ENCODE measurements at places on chromosomes 6 and 20. TPM values are rescaled to one million over a fixed set of nuclear protein-coding genes. Genes with fewer than 3 reads are reported as not detected.

Gene ADA
- 11.5 TPM for total RNA-seq

Gene IMPG1
- total RNA-seq, result not detected

Gene DEFB112
- not detected for total RNA-seq

Gene HLA-DOB
- total RNA-seq, result 2.0 TPM

- H3K27ac ChIP-seq, result no peak overlapping the region
- H3K4me1 ChIP-seq, result no peaks in the 10 kb centered on the region
- no peaks in the 10 kb centered on the region for H3K27me3 ChIP-seq
- no peaks in the 10 kb centered on the region for H3K36me3 ChIP-seq
- DNase-seq, result no peak
- peak overlapping the region; percentile 19 for H3K4me3 ChIP-seq
Measured at GRCh38 chr6:25882051-25882496, 8.0 kb upstream of the SLC17A3 start.

DNA sequence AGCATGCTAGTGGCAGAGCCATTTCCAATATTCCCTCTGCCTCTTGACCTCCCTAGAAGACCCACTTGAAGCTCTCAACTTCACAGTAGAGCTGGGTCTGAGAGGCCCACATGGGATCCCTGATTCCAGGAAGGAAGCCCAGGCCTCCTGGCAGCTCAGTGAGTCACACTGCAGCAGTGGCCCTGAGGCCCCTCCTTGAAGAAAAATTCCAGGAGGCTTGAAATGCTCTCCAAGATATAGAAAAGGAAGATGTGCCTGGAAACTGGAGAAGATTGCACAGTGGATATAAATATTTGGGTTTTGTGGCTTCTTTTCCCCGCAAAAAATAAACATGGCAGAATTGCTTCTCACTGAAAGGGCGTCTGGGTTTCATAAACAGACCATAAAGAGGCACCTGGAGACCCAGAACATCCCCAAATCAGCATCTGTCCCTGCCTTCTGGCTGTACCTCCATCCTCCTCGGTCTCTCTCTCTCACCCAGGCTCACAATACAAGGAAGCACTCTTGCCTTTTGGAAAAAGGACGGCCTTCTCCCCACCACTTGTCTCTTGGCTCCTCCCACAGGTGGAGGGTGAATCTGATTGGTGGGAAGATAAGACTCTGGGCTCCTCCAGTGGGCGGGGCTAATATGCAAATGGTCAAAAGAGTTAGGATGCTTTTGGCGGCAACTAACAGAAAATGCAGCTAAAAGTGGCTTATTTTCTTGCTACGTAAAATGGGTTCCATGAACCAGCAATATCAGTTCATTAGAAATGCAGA, 200.0 kb upstream of the SULF2 start:
- no peaks in the 10 kb centered on the region for H3K27me3 ChIP-seq
- H3K4me1 ChIP-seq, result no peaks in the 10 kb centered on the region
- H3K36me3 ChIP-seq, result no peaks in the 10 kb centered on the region
- H3K27ac ChIP-seq, result no peak overlapping the region

DNA sequence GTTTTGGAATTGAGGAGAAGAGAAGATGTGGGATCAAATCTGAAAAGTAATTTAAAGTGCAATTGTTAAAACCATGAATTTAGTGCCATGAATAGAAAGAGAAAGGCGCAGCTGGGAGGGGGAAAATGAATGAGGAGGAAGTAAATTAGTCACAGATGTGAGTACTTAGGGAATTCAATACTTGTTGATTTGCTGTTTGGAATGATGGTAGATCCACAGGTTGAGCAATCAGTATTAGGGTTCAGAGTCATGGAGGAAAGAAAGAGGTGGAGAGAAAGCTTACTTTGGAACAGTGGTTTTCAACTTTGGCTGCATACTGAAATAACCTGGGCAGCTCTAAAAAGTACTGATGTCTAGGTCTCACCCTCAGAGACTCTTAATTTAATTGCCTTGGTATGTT, 229.7 kb upstream of the ASCC3 start:
- no peaks in the 10 kb centered on the region for H3K27me3 ChIP-seq
- H3K27ac ChIP-seq, result no peak overlapping the region
- no peaks in the 10 kb centered on the region for H3K36me3 ChIP-seq
- H3K4me3 ChIP-seq, result no peak overlapping the region
- DNase-seq, result no peak

- H3K4me1 ChIP-seq, result no peaks in the 10 kb centered on the region
- H3K4me3 ChIP-seq, result no peak overlapping the region
- H3K27me3 ChIP-seq, result no peaks in the 10 kb centered on the region
- peak overlapping the region; percentile 14 for H3K27ac ChIP-seq
Measured at GRCh38 chr20:19712721-19713260, 45.3 kb upstream of the RIN2 start.

- no peaks in the 10 kb centered on the region for H3K4me1 ChIP-seq
- no peaks in the 10 kb centered on the region for H3K36me3 ChIP-seq
- no peaks in the 10 kb centered on the region for H3K27me3 ChIP-seq
- H3K4me3 ChIP-seq, result no peak overlapping the region
- H3K27ac ChIP-seq, result no peak overlapping the region
Measured at GRCh38 chr20:12849225-12849910, 159.4 kb upstream of the SPTLC3 start.

GRCh38 chr20:32772046-32772445, 9.9 kb downstream of the DNMT3B start:
- no peaks in the 10 kb centered on the region for H3K36me3 ChIP-seq
- no peak overlapping the region for H3K4me3 ChIP-seq
- DNase-seq, result no peak
- no peak overlapping the region for H3K27ac ChIP-seq
- peaks cover 3% of the 10 kb centered on the region for H3K4me1 ChIP-seq

- no peak for DNase-seq
- no peaks in the 10 kb centered on the region for H3K27me3 ChIP-seq
- no peak overlapping the region for H3K4me3 ChIP-seq
- no peaks in the 10 kb centered on the region for H3K4me1 ChIP-seq
Measured at GRCh38 chr6:146364816-146365594, 178.6 kb upstream of the RAB32 start.

DNA sequence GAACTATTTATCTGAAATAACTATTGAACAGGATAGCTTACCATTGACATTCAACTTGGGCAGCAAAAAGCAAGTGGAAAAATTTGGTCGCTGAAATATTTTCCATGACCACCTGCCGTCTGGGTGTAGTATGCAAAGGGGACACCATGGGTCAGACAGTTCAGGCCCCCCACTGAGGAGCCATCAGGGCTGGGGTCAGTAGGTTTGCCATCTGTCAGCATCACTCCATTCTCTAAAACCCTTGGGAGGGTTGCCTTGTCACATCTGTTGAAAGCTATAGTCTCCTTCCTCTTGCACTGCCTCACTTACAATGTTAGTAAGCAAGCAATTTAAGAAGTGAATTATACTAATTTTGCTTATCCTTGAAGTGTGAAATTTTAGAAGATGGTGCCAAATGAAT, 44.9 kb downstream of the NRN1 start:
- no peak overlapping the region for H3K27ac ChIP-seq
- no peak overlapping the region for H3K4me3 ChIP-seq
- no peaks in the 10 kb centered on the region for H3K4me1 ChIP-seq

- no peak overlapping the region for H3K4me3 ChIP-seq
- no peaks in the 10 kb centered on the region for H3K27me3 ChIP-seq
- no peaks in the 10 kb centered on the region for H3K36me3 ChIP-seq
- H3K27ac ChIP-seq, result no peak overlapping the region
- no peaks in the 10 kb centered on the region for H3K4me1 ChIP-seq
Measured at GRCh38 chr6:46024124-46024769, 8.6 kb upstream of the CLIC5 start.

DNA sequence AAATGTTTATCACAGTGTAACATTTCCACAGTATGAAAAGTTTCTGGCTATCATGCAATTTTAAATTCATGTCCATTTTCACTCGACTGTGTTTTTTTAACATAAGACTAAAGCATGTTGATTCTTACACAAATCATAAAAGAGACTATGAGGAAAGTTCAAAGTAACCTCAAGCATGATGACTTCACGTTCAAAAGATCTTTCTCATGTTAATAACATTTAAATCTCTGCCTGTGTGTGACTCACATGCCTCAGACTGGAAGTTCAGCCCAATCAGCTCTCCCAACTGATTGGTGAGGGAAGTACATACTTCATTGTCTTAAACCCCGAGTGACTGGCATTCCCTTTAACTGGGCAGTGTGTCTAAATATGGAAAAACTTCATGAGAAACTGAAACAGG, 37.4 kb downstream of the ATXN1 start:
- no peaks in the 10 kb centered on the region for H3K36me3 ChIP-seq
- H3K4me1 ChIP-seq, result no peaks in the 10 kb centered on the region
- no peak overlapping the region for H3K4me3 ChIP-seq
- peak overlapping the region; percentile 65 for H3K27ac ChIP-seq
- DNase-seq, result no peak
- no peaks in the 10 kb centered on the region for H3K27me3 ChIP-seq

DNA sequence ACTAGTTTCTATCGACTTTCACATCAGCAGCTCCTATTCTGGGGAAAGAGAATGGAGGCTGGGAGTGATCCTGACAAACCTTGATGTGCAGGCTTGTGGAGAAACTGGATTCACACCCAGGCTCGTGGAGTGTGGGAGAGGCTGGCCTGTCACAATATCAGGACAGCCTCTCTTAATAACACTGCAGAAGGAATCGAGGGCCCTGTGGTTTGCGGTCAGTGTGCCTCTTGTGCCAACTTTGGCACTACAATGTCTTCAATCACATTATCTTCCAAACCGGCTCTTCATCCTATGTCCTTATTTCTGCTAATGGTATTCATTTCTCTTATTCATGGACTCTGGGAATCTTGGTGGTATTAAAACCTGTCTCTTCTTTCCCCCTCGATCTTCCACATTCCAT, 92.7 kb downstream of the PRL start:
- H3K4me3 ChIP-seq, result no peak overlapping the region
- no peaks in the 10 kb centered on the region for H3K36me3 ChIP-seq
- no peaks in the 10 kb centered on the region for H3K27me3 ChIP-seq
- H3K4me1 ChIP-seq, result no peaks in the 10 kb centered on the region
- DNase-seq, result no peak

DNA sequence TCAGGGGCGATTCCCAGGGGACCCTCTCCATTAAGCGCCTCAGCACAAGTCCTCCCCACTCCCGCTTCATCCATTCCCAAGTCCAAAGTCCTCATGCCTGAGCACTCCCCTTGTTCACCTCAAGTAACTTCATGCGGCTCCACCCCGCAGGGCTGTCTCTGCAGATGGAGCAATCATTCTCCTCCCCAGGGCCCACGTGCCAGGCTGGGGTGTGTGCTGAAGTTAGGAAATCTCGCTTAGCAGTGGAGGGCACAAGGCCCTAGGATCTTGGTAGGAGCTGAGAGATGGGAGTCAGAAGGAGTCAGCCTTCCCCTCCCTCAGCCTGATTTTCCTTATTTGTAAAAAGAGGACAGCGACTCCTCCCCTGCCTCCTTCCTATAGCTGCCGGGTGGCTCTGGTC, 3.5 kb downstream of the TGM3 start:
- H3K27me3 ChIP-seq, result no peaks in the 10 kb centered on the region
- H3K4me3 ChIP-seq, result no peak overlapping the region
- H3K36me3 ChIP-seq, result no peaks in the 10 kb centered on the region

DNA sequence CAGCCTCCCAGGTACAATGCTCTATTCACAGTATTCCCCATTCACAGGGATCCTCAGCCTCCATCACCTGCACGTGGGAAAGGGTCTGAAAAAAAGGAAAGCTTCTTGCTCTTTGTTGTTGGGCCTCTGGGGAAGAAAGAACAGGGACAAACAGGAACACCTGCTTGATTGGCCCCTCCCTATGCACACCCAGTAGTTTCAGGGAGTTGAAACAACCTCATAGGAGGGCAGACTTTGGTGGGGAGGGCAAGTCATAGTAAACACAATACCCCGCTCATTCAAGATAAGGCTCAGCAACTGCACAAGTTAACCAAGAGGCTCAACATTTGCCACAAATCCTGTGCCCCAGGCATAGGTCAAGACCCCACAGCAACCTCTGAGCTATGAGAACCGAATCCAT, 1.7 kb downstream of the GHRH start:
- H3K27me3 ChIP-seq, result no peaks in the 10 kb centered on the region
- no peaks in the 10 kb centered on the region for H3K36me3 ChIP-seq
- H3K27ac ChIP-seq, result no peak overlapping the region
- no peak for DNase-seq
- no peaks in the 10 kb centered on the region for H3K4me1 ChIP-seq
- no peak overlapping the region for H3K4me3 ChIP-seq

- H3K27me3 ChIP-seq, result no peaks in the 10 kb centered on the region
- H3K4me3 ChIP-seq, result peak overlapping the region; percentile 61
- H3K27ac ChIP-seq, result peak overlapping the region; percentile 92
- DNase-seq, result no peak
- H3K36me3 ChIP-seq, result no peaks in the 10 kb centered on the region
Measured at GRCh38 chr6:26031151-26031594, 56.1 kb upstream of the HFE start.

- DNase-seq, result no peak
- no peaks in the 10 kb centered on the region for H3K4me1 ChIP-seq
- no peak overlapping the region for H3K4me3 ChIP-seq
- H3K27me3 ChIP-seq, result no peaks in the 10 kb centered on the region
- peak overlapping the region; percentile 10 for H3K27ac ChIP-seq
Measured at GRCh38 chr6:155171109-155171746, 92.6 kb upstream of the CLDN20 start.

- H3K36me3 ChIP-seq, result no peaks in the 10 kb centered on the region
- no peaks in the 10 kb centered on the region for H3K4me1 ChIP-seq
- no peak overlapping the region for H3K4me3 ChIP-seq
- DNase-seq, result no peak
- H3K27me3 ChIP-seq, result no peaks in the 10 kb centered on the region
- H3K27ac ChIP-seq, result no peak overlapping the region
Measured at GRCh38 chr6:163646133-163646532, 231.6 kb downstream of the QKI start.

DNA sequence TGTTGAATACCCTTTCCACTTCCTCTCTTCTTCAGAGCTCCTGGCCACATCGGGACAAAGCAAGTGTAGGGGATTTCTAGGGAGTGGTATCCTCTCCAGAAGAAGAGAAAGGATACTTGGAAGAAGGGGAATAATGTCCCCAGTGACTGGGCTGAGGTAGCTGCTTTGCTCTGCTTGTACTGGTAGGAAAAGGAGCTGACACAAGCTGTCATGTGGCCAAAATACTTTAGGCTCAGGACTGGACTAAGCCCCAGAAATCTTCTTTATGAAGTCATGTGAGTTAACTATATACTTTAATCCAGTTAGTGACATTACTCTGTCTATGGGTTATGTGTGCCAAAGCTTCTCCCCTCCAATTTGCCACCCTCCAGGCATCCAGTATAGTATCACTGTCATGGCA, 40.5 kb downstream of the AKIRIN2 start:
- no peak overlapping the region for H3K27ac ChIP-seq
- no peaks in the 10 kb centered on the region for H3K27me3 ChIP-seq
- no peak for DNase-seq
- H3K4me3 ChIP-seq, result no peak overlapping the region

DNA sequence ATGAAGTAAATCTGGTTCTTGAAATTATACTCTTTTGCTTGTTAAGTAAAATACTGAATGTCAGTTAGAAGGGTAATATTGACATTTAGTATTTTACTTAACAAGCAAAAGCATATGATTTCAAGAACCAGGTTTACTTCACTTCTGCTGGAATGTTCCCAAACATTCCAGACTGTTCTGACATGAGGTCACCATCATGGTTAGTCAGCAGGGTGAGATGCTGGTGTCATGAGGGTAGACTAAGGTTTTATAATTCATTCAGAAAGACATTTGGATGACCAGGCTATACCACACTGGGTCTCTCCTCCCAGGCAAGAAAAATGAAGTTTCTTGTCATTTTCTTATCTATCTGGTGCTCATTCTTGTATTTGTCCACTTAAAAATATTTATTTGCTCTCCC, 414.4 kb upstream of the MMS22L start:
- H3K4me3 ChIP-seq, result no peak overlapping the region
- no peaks in the 10 kb centered on the region for H3K27me3 ChIP-seq

All from breast epithelium (tissue), 4 donors.